ENCODE measurements at places on chromosomes 4 and X. TPM values are rescaled to one million over a fixed set of nuclear protein-coding genes. Genes with fewer than 3 reads are reported as not detected.

CENPE gene
- total RNA-seq: 17.0 TPM

- H3K36me3 ChIP-seq: peaks cover 2% of the 10 kb centered on the region
- H3K27me3 ChIP-seq: no peaks in the 10 kb centered on the region
- H3K27ac ChIP-seq: no peak overlapping the region
Measured at GRCh38 chr4:123304151-123304964, 92.2 kb upstream of the SPRY1 start.

PRDM5 gene
- 24.1 TPM for total RNA-seq

PHKA1 gene
- 11.8 TPM for total RNA-seq

TMEM187 gene
- total RNA-seq: 11.7 TPM

DNA sequence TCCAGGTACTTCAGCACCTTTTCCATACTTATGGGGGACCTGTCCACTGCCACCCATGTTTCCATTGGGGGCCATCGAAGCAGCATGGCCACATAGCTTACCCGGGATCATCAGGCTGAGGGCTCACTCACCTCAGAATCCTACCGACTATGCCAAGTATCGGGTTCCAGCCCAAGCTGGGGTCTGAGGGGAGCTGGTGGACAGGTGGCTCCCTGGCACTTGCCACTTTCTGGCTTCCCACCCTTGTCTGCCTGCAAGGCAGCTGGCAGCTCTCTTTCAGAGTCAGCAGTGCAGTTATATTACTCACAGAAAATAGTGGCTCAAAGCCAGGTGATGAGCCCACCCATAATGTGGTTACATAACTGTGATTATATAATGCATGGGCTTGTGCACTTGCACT, 1153.8 kb downstream of the STIM2 start:
- H3K27me3 ChIP-seq: no peaks in the 10 kb centered on the region
- DNase-seq: no peak
- H3K4me1 ChIP-seq: no peaks in the 10 kb centered on the region
- no peak overlapping the region for H3K27ac ChIP-seq

DNA sequence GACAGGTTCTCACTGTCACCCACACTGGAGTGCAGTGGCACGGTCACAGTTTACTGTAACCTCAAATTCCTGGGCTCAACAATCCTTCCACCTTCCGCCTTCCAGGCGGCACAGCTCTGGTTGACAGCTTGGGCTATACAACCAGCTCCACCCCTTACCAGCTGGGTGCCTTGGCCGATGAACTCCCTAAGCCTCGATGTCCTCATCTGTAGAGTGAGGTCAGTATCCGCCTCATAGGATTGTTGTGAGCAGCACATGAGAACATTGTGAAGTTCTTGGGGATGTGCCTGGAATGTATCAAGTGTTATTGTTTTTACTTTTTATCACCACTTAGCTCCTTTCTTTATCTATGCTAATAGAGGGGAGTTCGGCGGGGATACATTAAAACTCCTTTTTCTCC, 23.3 kb downstream of the UCHL1 start:
- peaks cover 1% of the 10 kb centered on the region for H3K36me3 ChIP-seq
- H3K27ac ChIP-seq: no peak overlapping the region
- no peak for DNase-seq
- H3K27me3 ChIP-seq: peaks cover 12% of the 10 kb centered on the region
- no peaks in the 10 kb centered on the region for H3K4me1 ChIP-seq

- no peaks in the 10 kb centered on the region for H3K27me3 ChIP-seq
- H3K27ac ChIP-seq: peak overlapping the region; percentile 49
- H3K4me3 ChIP-seq: no peak overlapping the region
- H3K4me1 ChIP-seq: peaks cover 10% of the 10 kb centered on the region
- H3K36me3 ChIP-seq: no peaks in the 10 kb centered on the region
Measured at GRCh38 chrX:18994713-18995112, 10.8 kb upstream of the PHKA2 start.

TRPC5OS gene
- not detected for total RNA-seq

MAGEA10 gene
- not detected for total RNA-seq

- no peaks in the 10 kb centered on the region for H3K27me3 ChIP-seq
- DNase-seq: no peak
- no peak within 1 kb of the TSS for H3K27ac ChIP-seq
- H3K4me3 ChIP-seq: no peak within 1 kb of the TSS
Measured at GRCh38 chrX:33211356-33212260, at the start of gene DMD. DMD (minus strand) TSS chrX:33211549; CDS start chrX:33211312, 237 bp downstream.

DNA sequence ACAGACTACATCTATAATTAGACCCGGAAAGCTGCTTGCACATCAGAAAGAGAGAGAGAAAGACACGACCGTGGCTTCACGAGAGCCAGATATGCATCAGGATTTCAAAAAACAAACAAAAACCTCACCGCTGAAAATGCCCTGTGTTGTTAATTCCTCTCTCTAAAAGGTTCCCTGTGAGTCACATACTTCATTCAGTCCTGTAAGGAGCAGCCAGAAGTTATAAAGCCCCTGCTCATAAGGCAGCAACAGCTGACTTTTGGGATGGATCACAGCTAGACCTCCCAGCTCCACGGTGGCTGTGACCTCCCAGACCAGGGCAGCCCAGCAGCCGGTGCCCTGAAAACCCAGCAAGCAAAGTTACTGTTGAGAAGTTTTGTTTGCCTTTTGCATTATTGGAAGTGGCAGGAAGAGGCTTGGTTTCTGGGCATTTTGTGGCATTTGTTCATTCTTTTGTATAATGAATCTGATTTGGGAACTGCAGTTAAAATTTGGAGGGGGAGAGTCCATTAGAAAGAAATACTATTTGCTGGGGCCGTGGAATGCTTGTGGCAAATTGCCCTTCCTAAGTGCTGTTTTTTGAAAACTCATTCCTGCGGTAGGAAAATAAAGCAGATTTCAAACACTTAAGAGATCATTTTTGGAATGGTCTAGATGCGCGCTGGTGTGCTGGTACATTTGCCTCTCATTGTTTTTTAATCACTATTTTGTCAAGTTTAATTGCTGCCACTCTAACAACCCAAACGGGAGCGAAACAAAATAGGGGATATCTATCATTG, 520.4 kb downstream of the BCOR start:
- H3K27ac ChIP-seq: no peak overlapping the region
- no peaks in the 10 kb centered on the region for H3K36me3 ChIP-seq
- H3K27me3 ChIP-seq: peaks cover 12% of the 10 kb centered on the region

DNA sequence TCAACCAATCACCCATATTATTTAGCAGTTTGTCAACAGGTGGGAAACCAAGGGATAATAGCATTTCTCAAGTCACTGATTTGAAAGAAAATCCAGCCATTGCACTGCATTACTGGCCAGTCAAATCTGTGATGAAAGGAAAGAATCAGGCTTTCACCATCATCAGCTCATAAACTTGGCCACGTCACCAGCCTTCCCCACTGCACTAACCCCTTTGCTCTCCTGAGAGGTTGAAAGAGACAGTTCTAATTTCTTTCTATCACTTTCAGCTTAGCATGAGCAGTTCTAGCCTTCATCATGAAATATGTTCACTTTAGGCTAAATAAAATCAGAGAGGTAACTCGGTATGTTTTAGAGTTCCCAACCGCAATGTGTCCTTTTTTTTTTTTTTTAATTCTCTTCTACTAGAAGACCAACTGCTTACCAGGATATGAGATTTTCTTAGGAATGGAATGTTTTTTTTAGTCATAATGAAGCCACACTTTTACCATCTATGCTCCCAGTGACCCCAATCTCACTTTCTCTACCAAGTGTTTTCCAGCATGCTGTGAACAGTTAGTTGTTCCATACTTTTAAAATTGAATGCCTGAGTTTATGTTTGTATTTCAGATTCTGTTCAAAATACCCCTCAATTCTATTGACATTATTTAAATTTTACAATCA, 55.7 kb upstream of the SLC7A11 start:
- H3K36me3 ChIP-seq: no peaks in the 10 kb centered on the region
- DNase-seq: no peak
- H3K27me3 ChIP-seq: no peaks in the 10 kb centered on the region
- peaks cover 8% of the 10 kb centered on the region for H3K4me1 ChIP-seq

DNA sequence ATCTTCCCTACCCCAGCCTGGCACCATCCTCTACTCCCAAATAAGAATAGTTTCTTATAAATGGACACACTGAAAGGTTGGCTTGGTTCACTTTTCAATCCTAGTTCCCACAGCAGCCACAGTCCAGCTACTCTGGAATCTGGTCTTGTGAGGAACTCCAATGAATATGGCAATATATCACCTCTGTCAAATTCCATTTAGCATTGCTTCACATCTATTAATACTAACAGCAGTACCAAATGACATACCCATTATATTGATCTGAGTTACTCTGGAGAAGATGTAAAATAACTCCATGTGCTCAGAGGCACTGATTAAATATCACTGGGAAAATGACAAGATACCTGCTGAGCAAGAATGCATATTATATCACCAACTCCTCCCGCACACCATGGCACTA, 8.6 kb downstream of the OPHN1 start:
- no peak overlapping the region for H3K4me3 ChIP-seq
- no peak overlapping the region for H3K27ac ChIP-seq
- no peaks in the 10 kb centered on the region for H3K4me1 ChIP-seq
- H3K36me3 ChIP-seq: peaks cover 6% of the 10 kb centered on the region
- H3K27me3 ChIP-seq: no peaks in the 10 kb centered on the region

- no peak overlapping the region for H3K27ac ChIP-seq
- H3K4me3 ChIP-seq: no peak overlapping the region
- no peaks in the 10 kb centered on the region for H3K36me3 ChIP-seq
- no peak for DNase-seq
- peaks cover 7% of the 10 kb centered on the region for H3K27me3 ChIP-seq
Measured at GRCh38 chrX:137171626-137172025, 137.8 kb upstream of the GPR101 start.

GLRA2 gene
- not detected for total RNA-seq

DNA sequence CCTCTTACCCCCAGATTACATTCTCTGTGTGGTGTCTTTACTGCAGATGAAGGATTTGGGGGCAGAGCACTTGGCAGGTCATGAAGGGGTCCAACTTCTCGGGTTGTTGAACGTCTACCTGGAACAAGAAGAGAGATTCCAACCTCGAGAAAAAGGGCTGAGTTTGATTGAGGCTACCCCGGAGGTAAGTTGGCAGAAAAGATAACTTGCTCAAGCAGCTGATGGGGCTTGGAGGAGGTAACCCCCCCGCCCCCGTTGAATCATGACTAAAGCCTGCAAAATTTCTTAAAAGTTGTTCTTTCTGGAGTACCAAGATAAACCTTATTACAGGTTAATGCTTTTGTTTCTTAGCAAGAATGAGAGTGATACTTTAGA, 1.5 kb downstream of the CCNG2 start:
- DNase-seq: no peak
- H3K4me1 ChIP-seq: peaks cover 46% of the 10 kb centered on the region
- H3K27me3 ChIP-seq: no peaks in the 10 kb centered on the region
- peak overlapping the region; percentile 96 for H3K27ac ChIP-seq
- peak overlapping the region; percentile 100 for H3K4me3 ChIP-seq

DNA sequence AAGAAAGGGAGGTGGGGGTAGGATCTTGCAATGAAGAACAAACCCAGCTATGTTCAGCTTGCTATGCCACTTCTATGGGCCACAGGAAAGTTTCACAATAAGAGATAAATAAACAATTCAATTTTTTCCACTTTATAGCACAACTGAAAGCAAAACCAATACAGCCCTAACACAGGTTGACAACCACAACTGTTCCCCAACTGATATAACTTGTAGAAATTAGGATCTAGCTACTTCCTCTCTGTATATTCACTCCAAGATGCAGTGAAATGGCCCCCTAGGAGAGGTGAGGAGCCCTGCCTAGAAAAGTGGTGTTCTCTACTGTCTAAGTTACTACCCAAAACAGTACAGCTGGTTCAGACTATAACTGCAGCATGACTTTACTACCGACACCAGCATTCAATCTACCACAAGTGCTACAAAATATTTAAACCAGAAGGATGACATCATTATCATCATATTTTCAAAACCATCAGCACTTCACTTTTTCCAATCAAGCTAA, 77.0 kb downstream of the FBXW7 start:
- H3K27ac ChIP-seq: peak overlapping the region; percentile 22
- no peak for DNase-seq
- peaks cover 2% of the 10 kb centered on the region for H3K36me3 ChIP-seq
- H3K4me1 ChIP-seq: peaks cover 31% of the 10 kb centered on the region

GRCh38 chr4:38040619-38041018, 80.4 kb downstream of the PTTG2 start:
- no peak overlapping the region for H3K27ac ChIP-seq
- no peak overlapping the region for H3K4me3 ChIP-seq
- no peaks in the 10 kb centered on the region for H3K4me1 ChIP-seq

FGF16 gene
- total RNA-seq: not detected

- no peaks in the 10 kb centered on the region for H3K36me3 ChIP-seq
- no peak overlapping the region for H3K4me3 ChIP-seq
- H3K27me3 ChIP-seq: peaks cover 40% of the 10 kb centered on the region
- no peak for DNase-seq
- no peaks in the 10 kb centered on the region for H3K4me1 ChIP-seq
Measured at GRCh38 chr4:151854731-151855130, 93.9 kb upstream of the GATB start.

DNA sequence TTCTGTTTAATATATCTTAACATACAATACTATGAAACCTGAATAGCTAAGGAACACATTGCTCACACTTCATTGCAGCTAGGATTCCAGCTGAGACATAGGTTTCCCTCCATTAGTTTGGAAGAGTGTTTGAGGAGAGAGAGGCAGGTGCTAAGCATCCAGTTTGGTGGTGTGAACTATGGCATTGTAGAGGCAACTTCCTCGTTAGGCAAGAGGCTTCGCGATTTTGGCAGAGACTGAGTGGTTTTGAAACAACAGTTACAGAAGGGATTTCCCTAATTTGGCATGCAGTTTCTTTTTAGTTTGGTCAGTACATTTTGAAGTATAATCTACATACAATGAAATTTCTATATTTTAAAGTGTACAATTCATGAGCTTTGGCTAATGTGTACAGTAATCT, 117.1 kb upstream of the BMP3 start:
- no peak for DNase-seq
- H3K36me3 ChIP-seq: no peaks in the 10 kb centered on the region
- H3K4me1 ChIP-seq: no peaks in the 10 kb centered on the region
- H3K27ac ChIP-seq: no peak overlapping the region
- no peak overlapping the region for H3K4me3 ChIP-seq
- H3K27me3 ChIP-seq: peaks cover 3% of the 10 kb centered on the region

- DNase-seq: no peak
- no peaks in the 10 kb centered on the region for H3K36me3 ChIP-seq
- H3K4me1 ChIP-seq: peaks cover 4% of the 10 kb centered on the region
- no peak overlapping the region for H3K27ac ChIP-seq
Measured at GRCh38 chrX:153474266-153474665, 3.9 kb upstream of the HAUS7 start.

CCNQ gene
- 19.2 TPM for total RNA-seq

DNA sequence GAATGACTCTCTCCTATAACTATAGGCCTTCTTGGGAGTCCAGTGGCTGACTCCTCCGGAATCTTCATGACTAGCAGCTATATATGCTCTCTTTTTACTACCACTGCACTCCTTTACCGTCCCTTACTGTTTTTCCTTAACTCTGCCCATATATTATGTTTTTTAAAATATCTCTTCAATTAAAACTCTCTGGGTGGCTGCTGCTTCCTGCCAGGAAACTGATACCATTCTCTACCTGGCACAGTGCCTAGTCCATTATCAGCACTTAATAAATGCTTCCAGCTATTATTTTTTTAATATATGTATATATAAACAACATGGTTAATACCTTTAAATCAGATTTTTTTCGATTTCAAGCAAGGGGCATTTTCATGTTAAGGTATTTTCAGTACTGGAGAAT, 136.6 kb upstream of the FAM47B start:
- DNase-seq: no peak
- no peak overlapping the region for H3K4me3 ChIP-seq
- no peaks in the 10 kb centered on the region for H3K36me3 ChIP-seq
- H3K27ac ChIP-seq: no peak overlapping the region
- no peaks in the 10 kb centered on the region for H3K4me1 ChIP-seq

Measured in progenitor cell of endocrine pancreas (in vitro differentiated cells).